ENCODE measurements at places on chromosomes 6 and 20. TPM values are rescaled to one million over a fixed set of nuclear protein-coding genes. Genes with fewer than 3 reads are reported as not detected.

The ANKEF1 gene
- 1.8 TPM for total RNA-seq

DNA sequence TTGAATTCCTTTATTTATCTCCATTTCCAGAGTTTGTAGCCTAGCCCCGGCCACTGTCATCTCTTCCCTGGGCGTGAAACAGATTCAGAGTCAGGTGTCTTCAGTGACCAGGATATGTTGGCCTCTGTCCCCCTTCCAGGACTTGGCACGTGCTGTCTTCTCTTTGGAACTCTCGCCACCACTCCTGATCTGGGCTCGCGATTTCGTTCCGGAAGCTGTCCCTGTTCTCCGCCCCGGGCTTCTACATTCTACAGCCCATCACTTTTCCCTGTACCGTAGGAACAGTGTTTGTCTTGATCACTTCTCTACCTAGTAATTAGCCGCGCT, 739 bp downstream of the GSS start:
- DNase-seq = no peak

- no peak for DNase-seq
Observed at GRCh38 chr6:141402489-141402888, 730.2 kb upstream of the GJE1 start.

DNA sequence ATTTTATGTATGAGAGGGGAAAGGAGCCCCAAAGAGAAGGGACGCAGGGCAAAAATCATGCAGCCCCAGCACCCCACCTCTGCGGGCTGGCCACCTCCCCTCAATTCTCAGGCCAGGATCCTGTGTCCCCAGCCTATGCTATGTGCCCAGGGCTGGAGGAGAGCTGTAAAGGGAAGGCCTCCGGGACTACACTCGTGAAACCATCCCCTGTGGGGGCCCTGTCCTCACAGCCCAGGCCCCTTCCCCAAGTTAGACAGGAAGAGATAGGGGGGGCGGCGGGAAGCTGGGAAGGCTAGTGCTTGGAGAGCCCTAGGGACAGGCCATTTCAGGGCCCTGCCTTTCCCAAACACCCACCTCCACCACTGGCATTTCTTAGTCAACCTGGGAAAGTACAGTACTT, 1.4 kb upstream of the COL11A2 start:
- no peak for DNase-seq

GRCh38 chr6:14026831-14027539, 90.6 kb upstream of the CD83 start:
- DNase-seq = peak; percentile 38
